Foreskin keratinocyte (primary cell): ENCODE measurements at places on chromosomes 6 and 20.

GRCh38 chr20:61905781-61906523 lies 159.7 kb downstream of the TAF4 start:
- no peak for DNase-seq

DNA sequence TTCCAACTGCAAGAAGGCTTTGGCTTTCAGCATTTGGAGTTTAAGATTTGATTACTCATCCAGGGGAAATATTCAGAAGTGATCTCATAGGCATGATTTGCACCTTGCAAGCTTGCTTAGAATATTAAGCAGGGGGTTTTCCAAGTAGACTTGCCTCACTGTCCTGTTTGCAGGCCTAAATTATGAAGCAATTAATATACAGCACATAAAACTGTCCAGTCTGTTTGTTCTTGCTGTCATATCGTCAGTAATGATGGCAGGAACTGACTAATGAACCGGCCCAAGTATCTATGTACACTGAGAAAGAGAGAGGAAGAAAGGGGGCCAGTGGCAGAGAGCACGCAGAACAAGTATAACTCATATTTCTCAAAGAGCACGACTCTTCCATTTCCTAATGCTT lies 212.5 kb upstream of the SUPT3H start:
- peak; percentile 99 for DNase-seq

GRCh38 chr20:57398231-57398821 lies 7.1 kb downstream of the RBM38 start:
- DNase-seq = no peak

DNA sequence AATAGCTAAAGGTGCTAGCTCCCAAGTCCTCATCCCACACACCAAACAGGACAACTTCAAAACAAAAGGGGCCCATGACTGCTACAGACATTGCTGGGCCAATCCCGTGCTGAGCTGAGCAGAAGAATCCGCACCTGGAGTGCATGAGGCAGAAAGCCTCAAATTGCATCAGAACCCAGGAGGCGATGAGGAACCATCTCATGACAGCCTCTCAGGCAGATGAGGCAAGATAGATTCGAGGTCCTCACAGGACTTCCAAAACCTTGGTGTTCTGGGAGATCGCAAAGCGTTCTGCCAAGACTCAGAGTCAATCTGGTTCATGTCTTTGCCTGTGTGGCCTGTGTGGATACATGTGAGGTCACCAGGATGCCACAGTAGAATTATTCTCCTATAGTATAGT lies 32.8 kb upstream of the SSTR4 start:
- no peak for DNase-seq

DNA sequence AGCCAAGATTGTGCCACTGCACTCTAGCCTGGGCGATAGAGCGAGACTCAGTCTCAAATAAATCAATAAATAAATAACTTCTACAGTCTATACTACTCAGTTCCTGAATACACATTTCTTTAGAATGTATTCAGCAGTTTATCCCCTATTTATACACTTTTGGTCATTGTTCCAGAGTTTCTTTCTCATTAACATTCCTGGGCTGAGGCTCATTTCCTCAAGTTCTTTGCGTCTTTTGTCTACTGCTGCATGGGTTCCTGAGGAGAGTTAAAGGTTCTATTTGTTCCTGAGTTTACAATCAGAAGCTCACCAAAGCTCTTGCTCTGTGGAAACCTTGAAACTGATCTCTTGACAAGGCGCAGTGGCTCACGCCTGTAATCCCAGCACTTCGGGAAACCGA lies 37.7 kb upstream of the SASH1 start:
- DNase-seq = no peak

GRCh38 chr6:6711031-6711785 lies 122.7 kb downstream of the LY86 start:
- no peak for DNase-seq

DNA sequence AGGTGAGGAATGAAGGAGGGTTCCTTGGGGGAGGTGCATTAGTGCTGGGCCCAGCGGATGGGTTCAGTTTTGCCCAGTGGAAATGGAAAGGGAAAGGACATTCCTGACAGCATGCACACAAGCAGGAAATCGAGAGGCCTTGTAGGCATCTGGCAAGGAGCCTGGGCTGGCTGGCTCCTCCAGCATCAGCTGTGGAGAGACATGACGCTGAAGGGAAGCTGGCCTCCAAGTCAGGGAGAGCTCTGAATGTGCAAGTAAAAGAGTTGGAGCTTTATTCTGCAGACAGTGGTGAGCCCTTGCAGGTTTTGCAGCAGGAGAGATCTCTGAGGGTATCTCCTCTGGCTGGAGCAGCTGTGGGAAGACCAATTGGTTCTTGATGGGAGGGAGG lies 154.3 kb downstream of the MRPL14 start:
- DNase-seq = peak; percentile 58

- no peak for DNase-seq
Measured at GRCh38 chr6:39669973-39670342, 55.2 kb downstream of the KIF6 start.

DNA sequence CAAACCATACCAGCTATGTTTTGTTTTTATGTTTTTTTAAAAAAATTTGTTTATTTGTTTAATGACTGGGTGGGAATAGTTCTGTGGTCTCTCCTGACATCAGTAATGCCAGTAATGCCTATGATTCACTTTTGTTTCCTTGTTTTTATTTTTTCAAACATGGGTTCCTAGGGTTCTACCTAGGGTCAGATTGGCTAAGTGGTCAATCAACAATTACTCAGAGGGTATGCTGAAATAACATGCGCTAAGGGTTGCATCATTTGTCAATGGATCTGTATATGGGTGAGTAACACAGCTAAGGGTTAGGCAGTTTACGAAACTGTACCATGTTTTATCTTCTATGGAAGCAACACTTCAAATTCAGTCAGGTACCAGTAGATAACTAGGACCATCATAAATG lies 583.8 kb upstream of the GJE1 start:
- DNase-seq = peak; percentile 47

- no peak for DNase-seq
Measured at GRCh38 chr6:80161434-80161833, 55.0 kb downstream of the BCKDHB start.

- DNase-seq = no peak
Measured at GRCh38 chr6:138680085-138680484, 93.5 kb upstream of the CCDC28A start.

DNA sequence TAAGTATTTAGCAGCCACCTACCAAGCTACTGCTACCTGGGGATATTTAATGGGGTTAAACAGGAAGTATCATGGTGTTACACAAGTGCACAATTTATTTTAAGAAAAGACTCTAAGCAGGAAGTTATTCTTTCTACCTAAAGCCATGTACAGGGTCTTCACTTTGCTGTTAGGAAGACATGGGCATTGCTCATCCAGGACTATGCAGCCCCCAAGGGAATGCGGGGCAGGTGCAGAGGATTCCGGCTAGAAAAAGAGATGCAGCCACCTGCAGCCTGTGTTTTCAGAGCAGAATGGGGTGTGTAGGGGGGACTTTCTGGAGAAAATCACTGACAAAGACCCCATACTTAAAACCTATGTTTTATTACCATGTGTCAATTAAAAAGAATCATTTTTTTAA lies 399.1 kb upstream of the NOX3 start:
- no peak for DNase-seq

DNA sequence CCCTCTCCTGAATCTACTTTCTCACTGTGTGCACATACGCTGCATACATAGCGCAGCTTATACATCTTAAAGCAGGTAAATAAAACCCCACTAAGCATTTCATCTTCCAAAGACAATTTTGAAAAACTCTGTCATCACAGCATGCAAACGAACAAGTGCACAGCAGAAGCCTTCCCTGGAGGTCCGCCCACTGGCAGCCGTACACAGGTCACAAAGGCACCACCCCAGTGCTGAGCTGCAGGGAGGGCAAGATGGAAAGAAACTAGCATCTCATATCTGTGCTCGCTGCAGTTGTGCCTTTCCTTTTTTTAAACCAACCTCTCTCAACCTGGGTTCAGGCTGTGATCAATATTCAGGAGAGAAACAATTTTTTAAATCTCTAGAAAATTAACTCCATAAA lies 73.3 kb downstream of the HUS1B start:
- DNase-seq = no peak

GRCh38 chr6:150204705-150205472 lies 62.0 kb downstream of the PPP1R14C start:
- DNase-seq = no peak

GRCh38 chr6:49923826-49924225 lies 40.1 kb downstream of the DEFB114 start:
- no peak for DNase-seq

DNA sequence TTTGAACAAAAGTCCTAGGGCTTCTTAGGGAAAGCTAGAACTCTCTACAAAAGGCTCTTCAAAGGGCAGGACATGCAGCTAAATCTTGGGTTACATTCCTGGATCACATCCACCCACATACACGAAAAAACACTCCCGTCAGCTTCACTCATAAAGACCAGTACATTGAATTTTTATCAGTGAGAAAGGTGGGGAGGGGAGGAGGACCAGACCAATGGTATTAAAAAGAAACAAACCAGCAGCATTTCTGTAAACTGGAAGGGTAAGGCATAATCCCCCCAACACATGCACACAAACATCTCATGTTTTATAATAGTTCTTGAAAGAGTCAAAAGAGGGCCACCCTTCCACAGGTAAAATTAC lies 31.6 kb downstream of the MYLK4 start:
- no peak for DNase-seq

DNA sequence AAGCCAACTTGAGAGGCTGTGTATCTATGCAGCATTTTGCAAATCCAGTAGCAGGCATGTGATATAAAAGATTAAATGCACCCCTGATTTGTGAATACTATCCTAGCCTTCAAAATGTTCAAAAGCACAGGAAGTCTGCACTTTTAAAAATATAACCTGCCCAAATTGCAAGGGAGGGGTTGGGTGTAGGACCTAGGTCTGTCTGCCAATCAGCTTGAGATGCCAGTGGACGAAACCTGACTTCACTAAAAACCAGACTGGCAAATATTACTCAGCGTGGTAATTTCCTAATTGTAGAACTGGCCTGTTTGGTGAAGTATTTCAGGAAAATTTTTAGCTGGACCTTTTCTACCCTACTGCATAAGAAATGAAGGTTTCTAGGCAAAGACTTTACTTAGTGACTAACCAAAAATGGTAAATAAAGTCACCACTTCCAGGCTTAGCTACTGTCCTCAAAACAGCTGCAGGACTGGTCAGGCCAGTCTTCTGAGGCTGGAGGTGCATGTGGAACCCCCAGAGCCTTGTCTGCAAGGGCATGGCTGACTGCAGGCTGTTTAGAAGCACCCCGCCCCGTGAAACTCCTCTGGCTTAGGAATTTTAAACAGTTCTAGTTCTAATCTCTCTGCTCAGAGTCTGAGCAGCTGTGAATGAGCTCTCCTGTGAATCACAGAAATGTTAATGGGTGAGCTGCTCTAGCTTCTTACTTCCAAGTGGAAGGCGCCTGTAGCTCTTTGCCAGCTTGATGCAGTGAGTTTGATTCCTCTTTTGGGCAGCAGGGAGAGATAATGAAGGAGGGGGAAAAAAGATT lies 104.4 kb upstream of the ESR1 start:
- DNase-seq = no peak

GRCh38 chr6:110414669-110415068 lies 706 bp downstream of the DDO start:
- no peak for DNase-seq

GRCh38 chr20:1313236-1313964 lies 15.5 kb downstream of the SDCBP2 start:
- DNase-seq = no peak

GRCh38 chr6:53795702-53796450 lies 1.1 kb downstream of the LRRC1 start:
- DNase-seq = no peak

GRCh38 chr6:102215425-102215824 lies 821.9 kb downstream of the GRIK2 start:
- no peak for DNase-seq

DNA sequence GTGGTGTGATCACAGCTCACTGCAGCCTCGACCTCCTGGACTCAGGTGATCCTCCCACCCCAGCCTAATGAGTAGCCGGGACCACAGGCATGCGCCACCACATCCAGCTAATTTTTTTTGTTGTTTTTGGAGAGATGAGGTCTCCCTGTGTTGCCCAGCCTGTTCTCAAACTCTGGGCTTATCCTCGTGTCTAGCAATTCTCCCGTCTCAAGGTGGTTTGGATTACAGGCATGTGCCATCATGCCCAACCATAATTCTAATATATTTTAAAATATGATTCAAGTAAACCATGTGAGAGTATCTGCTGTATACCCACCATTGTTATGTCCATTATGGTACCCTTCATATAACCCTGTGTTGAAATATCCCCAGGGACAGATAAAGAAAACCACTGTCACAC lies 60.3 kb upstream of the C20orf144 start:
- DNase-seq = peak; percentile 63

- DNase-seq = no peak
Measured at GRCh38 chr6:6810727-6811126, 222.2 kb downstream of the LY86 start.

DNA sequence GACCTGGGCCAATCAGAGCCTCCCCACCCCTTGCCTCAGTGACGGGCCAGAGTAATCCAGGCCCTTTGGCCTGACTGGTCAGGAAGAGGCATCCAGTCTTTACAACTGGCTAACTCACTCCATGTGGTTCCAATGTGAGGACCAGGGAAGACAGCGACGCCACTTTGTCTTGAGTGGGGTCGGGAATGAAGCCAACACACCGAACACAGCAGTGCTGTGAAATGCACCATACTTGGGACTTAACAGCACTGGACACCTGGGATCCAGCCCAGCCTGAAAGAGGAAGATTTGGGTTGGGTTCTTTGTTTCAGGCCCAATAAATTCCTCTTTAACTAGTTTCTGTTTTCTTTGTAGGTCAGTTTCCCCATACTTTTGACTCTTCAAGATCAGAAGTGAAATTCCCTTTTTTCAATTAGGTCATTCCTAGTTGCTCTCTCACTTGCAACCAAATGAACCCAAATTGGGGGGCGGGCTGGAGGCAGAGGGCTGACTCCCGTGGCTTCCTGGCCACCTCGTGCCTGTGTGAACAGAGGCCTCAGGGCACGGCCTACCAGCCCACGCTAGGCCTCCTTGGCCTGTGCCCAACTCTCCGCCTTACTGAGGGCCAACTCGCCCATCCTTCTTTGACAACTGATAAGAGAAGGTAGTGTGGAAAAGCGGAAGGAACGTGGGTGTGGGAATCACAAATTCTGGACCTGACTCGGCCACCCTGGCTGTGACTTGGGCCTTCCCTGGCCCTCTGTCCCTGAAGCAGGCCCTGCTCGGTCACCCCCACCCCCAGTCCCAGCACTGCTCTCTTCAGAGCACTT lies 17.1 kb downstream of the SULF2 start:
- DNase-seq = no peak

DNA sequence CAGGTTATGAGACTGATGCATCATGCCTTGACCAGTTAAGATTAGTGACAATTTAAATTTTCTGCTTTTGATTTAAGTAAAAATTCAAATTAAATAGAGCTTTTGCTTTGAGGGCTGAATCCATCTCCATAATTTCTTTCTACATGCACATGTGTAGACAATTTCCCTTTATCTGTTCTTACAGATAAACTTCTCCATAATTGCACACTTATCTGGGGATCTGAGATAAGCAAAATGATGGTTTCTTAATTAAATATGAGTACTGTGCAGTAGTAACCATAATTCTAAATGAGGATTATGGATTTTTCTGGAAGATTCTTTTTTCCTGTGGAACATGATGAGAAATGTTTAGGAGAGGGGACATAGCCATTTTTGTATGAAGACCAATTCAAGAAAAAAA lies 44.7 kb downstream of the ZFAND3 start:
- DNase-seq = no peak

GRCh38 chr6:147710890-147711289 lies 202.4 kb downstream of the SAMD5 start:
- DNase-seq = no peak
